ENCODE measurements at places on chromosomes 6 and 20.

- peak; percentile 18 for DNase-seq
Observed at GRCh38 chr6:129671442-129672340, 38.3 kb downstream of the ARHGAP18 start.

DNA sequence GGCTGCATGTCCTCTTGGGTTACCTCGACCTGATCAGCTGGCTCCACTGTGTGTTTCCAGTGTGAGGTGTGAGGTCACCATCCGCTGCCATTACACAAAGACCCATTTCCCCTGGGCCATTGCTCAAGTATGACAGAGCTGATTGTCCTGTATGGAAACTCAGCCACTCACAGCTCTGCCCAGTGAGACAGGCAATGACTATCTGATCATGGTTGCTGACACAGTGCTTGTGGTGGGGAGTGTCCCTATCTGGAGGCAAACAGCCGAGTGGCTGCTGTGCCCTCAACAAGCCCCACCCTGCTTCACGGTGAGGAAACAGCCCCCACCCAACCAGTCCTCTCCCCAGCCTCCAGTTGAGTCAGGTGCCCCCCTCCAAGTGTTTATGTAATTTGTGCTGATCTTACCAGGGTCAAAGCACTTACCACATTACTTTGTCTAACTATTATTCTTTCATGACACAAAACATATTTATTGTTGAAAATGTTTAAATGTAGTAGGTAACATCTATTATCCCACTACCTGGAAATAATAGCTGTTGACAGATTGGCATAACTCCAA is 11.7 kb upstream of the MAPK13 start:
- DNase-seq = no peak

- no peak for DNase-seq
Observed at GRCh38 chr20:50185426-50185825, 5.2 kb upstream of the CEBPB start.

- no peak for DNase-seq
Observed at GRCh38 chr20:32965581-32966373, 38.5 kb downstream of the SUN5 start.

DNA sequence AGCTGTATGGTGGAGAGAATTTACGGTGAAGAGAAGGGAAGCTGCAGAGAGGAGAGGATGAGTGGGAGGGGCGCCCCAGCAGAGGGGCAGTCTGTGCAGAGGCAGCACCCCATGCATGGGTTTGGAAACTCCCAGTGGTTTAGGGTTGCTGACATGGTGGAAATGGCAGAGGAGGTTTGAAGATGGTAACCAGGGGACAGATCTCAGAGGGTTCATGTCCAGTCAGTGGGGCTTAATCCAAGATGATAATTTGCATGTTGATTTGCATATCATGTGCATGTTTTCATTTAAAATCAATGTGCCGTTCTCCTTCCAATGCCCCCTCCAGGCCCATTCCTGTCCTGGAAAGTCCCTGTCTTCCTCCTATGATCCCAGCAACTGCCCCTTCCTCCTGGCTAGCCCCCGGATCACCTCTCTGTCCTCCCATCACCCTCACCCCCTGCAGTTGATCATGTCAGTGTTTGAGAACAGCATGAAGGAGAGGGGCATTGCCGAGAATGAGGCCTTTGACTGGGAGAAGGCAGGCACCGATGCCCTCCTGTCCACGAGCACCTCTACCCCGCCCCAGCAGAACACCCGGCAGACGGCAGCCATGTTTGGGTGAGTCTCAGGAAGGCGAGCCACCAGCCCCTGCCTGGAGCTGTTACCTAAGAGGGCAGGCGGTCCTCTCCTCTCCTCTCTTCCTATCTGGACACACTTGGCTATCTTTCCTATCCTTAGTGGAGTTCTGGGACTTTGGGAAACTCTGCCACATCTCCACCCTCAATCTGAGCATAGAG is 14.3 kb downstream of the TTBK1 start:
- no peak for DNase-seq

DNA sequence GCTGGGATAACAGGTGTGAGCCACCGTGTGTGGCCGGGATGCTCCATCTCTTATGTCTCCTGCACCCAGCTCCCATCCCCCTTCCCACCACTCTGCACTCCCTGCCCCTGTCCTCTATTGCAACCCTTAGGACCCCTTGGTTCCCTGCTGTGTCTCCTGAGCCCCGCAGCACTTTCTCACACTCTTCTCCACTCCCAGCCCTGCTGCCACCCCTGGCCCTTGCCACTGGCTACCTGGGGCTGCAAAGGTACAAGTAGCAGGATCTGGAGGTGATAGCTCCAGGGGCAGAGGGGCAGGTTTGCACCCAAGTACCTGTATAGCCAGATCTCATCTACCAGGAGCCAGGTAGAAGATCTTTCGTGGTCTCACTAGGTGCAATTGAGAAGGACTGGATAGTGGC is 6.6 kb upstream of the CPXM1 start:
- no peak for DNase-seq

DNA sequence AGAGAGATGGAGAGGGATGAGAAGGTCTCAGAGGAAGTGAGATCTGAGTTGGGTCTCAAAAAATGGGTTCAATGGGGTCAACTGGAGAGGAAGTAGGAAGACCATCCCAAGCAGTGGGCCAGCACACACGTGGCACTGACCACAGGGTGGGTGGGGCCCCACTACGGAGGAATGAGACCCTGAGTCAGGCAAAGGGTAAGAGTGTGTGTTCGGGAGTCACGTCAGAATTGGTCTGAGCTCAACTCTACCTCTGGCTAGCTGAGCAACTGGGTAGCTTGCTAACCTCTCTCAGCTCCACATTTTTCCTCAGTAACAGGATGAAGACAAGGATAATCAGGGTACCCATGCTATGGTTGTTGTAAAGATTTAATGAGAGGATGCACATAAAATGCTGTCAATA is 79.0 kb downstream of the TRERF1 start:
- no peak for DNase-seq

- no peak for DNase-seq
Observed at GRCh38 chr6:44457596-44457995, 70.1 kb downstream of the CDC5L start.

DNA sequence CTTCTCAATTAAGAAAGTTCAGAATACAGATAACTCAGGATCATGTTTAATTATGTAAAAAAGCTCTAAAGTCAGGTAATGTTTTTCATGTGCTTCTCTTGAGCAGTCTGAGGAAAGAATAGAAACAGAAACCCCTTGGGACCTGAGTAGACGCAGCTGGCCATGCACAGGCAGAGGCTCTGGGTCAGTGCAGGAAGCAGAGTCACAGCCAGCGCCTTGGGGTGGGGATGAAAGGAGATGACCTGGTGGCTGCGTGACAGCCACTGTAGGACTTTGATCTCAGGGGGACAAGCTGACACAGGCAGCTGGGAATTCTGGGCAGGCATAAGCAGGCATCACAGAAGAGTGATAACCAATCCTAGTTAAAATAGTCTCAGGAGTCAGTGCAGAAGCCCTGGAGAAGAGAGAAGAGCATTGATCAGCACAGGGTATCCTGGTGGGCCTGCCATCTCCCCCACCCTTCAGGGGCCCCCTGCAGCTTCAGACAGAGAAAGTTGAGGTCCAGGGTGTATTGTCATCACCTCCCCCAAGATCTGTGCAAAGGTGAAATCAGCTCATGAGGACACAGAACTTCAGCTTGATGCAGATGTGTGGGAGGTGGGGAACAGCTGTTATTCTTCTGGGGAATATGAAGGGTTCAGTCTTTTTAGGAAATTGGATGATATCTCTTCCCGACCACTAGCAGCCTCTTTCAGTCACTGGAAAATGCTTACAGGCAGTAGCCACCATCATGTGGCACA is 6.4 kb downstream of the HLA-DQB1 start:
- no peak for DNase-seq

DNA sequence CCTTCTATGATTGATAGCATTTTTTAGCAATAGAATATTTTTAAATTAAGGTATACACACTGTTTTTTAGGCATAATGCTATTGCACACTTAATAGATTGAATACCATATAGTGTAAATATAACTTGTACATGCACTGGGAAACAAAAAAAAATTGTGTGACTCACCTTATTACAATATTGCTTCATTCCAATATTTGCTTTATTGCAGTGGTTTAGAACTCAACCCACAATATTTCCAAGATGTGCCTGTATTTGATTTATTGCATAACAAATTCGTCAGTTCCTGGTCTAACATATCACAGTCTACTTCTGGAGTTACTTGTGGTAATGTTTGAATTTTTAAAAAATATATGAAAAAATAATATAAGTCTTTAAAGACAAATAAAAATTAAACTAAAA is 41.9 kb upstream of the DEFB112 start:
- DNase-seq = no peak

DNA sequence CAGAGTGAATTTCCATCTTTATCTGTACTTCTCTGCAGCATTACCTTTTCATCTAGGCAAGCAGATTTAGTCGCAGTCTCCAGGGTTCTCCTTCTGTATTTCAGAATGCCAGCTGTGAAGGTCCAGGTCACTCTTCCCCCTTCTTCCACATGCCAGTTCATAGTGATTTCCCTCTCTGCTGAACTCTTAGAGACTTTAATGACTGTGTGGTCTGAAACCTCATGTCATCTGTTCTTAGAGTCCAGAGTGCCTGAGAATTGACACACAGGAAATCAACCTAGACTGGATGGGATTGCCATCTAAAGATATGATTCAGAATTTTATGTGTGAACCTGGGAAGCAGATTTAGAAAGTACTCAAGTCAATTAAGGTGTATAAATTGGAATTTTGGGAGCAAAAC is 248.1 kb downstream of the TPBG start:
- DNase-seq = no peak

GRCh38 chr6:15885624-15886023 is 222.8 kb upstream of the DTNBP1 start:
- DNase-seq = no peak

- DNase-seq = no peak
Observed at GRCh38 chr20:45611054-45611453, 18.5 kb upstream of the WFDC10A start.

DNA sequence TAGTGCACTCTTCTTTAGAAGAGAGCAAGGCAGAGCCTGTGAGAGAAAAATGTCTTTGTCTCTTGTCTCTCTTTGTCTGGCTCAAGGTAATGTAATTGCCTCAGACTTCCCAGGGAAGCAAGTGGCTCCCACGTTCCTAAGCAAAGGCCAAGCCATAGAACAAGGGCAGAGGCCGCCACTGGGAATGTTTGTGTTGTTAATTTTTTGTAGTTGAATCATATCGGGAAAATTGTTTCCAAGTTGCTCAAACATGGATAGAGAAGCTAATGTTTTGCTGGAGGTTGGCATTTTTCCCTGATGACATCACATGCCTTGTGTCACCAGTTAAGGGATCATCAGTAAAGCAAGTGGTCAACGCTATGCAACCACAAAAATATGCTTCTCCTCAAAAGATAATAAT is 211.5 kb upstream of the FOXA2 start:
- DNase-seq = no peak

- no peak for DNase-seq
Observed at GRCh38 chr20:47610247-47610944, 108.7 kb downstream of the NCOA3 start.

DNA sequence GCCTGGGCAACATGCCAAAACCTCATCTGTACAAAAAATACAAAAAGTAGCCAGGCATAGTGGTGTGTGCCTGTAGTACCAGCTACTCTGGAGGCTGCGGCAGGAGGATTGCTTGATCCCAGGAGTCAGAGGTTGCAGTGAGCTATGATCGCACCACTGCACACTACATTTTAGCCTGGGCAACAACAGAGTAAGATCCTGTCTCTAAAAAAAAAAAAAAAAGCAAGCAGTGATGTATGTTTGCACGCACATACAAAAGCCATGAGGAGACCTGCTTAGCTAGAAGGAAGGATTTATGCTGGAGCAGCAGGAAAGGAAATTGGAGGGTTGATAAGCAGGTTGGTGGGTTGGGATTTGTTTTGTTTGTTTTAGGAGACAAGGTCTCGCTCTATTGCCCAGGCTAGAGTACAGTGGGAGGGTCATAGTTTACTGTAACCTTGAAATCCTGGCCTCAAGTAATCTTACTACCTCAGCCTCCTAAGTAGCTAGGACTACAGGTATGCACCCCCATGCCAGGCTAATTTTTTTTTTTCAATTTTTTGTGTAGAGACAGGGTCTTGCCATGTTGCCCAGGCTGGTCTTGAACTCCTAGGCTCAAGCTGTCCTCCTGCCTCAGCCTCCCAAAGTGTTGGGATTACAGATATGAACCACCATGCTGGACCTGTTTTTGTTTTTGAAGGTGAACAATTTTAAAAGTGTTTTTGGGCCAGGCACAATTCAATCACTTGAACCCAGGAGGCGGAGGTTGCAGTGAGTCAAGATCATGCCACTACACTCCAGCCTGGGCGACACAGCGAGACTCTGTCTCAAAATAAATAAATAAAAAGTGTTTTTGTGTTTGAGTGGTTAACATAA is 4.0 kb downstream of the ZSWIM3 start:
- DNase-seq = peak; percentile 86

- DNase-seq = peak; percentile 62
Observed at GRCh38 chr6:25346064-25346463, 66.9 kb downstream of the CARMIL1 start.

- DNase-seq = no peak
Observed at GRCh38 chr6:112485120-112485826, 138.1 kb downstream of the RFPL4B start.

GRCh38 chr6:170286934-170287265 is 4.0 kb downstream of the DLL1 start:
- DNase-seq = no peak

GRCh38 chr6:159446340-159446739 is 246.7 kb downstream of the SOD2 start:
- DNase-seq = no peak

DNA sequence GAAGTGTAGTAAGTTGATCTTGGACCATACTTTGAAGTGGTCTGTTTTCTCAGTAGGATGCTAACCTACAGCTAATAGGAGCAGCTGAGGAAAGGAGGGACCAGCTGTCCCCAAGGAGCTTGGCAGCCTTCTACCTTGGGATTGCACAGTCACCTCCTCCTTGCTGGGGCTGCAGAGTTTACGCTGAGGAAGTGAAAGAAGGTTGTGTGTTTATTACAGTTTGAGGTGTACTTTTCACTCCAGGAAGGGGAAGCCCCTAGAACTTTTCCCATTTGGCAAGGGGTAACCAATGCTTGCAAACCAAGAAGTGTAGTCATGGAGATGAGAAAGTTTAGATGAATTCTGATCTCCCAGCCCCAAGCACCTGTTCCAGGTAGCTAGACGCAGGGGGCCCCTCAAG is 58.8 kb downstream of the BMP6 start:
- DNase-seq = no peak

- DNase-seq = no peak
Observed at GRCh38 chr20:63430891-63431290, 41.6 kb downstream of the KCNQ2 start.

DNA sequence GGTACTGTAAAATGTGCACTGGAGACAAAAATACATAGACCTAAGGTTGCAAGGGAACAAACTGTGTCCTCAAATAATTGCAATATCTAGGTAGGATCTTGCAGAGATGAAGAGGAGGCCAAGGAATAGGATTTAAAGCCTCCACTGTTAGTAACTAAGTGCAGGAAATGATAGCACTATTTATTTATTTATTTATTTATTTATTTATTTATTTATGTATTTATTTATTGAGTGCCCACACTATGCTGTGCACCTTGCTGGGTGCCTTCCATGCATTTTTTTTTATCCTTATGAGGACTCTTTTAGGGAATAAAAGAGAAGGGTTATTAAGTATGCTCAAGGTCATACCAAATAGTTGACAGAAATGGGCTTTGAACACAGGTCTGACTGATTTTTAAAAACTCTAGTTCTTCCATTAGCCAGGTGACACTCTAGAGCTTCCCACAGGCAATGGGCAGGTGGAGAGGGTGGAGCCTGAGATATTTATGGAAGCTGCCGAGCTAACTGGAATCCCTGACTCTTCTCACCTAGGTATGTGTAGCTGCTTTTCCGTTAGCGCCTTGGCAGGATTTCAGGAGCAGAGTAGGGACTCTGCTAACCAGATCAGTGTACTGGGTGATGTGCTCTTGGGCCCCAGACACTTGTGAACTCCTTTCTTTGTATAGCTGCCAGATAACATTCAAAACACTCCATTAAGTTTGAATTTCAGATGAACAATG is 12.8 kb upstream of the NUP153 start:
- DNase-seq = no peak

All from NCI-H82 (cell line).